ENCODE measurements at places on chromosomes 4 and X.

DNA sequence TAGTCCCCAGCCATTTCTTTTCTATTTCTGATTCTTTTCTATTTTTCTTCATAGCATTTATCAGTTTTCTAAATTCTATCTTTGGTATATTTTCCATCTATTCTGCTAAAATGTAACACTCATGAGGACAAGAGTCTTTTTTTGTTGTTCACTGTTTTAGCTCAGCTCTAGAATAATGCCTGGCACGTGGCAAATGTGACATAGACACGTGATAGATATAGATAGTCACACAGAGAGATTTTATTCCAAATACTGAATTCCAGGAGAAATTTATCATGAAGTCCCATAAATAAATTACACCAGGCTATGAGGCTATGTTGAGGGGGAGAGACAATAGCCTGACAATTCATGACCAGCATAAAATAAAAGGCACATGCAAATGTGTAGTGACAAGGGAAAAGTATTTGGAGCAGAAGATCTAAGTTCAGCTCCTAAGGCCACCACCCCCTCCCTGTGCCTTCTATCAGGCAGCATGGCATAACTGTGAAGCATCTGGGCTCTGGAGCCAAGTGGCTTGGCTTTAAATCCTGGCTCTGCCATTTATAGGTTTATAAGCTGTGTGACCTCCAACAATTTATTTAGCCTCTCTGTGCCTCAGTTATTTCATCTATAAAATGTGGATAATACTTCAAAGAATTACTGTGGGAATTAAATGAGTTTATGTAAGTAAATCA is 25.7 kb upstream of the PPARGC1A start:
- DNase-seq, result no peak

DNA sequence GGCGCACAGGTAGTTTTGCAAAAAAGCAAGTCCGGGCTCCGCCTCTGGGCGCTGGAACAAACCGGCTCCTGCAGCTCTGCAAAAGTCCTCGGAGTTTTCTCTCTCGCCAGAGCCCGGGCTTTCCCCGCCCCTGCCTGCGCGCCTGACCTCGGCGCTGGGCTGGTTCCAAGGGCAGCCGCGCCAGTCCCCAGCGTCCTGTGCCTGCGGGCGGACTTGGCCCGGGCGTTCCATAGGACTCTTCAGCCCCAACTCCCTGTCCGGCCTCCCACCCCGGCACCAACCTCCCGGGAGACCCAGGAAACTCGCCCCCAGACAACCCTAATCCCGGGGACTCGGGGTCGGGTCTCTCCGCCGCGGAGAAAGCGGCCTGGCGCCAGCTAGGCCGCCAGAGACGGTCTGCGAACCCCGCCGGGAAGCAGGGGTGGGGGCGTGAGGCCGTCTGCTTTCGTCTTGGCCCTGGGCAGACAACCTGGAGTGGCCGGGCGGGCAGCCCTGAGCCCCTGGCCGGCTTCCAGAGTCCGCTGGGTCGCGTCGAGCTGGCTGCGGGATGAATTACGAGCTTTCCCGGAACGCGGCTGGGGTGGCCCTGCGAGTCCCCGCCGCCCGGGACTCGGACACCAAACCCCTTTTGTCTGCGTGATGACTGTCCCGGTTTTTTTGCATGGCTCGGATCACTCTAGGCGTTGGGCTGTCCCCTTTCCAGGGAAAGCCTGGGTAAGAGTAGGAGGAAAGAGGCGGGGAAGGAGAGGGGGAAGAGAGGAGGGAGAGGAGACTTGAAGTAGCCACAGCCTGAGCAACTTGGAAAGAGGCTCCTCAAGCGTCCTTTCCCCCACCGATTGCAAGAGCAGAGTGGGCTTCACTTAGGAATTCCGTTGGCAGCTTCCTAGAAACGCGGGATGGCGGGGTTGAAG is 916 bp downstream of the MXRA5 start:
- DNase-seq, result no peak

GRCh38 chrX:12617241-12617640 is 174.0 kb upstream of the PRPS2 start:
- DNase-seq, result no peak

GRCh38 chr4:121597346-121597934 is 99.3 kb downstream of the ANXA5 start:
- DNase-seq, result peak; percentile 31

DNA sequence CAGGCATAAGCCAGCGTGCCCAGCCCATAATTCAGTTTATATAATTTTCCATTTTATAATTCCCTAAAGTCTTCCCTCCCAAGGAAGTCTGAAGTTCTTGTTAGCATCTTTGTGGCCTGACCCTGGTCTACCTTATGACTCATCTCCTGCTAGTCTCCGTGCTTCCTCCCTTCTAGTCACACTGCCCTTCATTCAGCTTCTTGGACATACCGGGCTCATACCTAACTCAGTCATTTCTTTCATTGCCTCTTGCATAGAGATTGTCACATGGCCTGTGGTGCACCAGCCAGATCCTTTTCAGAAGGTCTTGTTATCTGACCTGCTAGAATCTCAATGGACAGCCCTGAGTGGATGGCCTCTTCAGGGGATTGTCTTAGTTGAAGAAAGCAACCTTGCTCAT is 22.8 kb upstream of the MAML3 start:
- DNase-seq, result no peak

- DNase-seq, result no peak
Measured at GRCh38 chr4:1588306-1588705, 95.8 kb downstream of the FAM53A start.

- no peak for DNase-seq
Measured at GRCh38 chrX:53186351-53186750, 38.7 kb downstream of the KDM5C start.

DNA sequence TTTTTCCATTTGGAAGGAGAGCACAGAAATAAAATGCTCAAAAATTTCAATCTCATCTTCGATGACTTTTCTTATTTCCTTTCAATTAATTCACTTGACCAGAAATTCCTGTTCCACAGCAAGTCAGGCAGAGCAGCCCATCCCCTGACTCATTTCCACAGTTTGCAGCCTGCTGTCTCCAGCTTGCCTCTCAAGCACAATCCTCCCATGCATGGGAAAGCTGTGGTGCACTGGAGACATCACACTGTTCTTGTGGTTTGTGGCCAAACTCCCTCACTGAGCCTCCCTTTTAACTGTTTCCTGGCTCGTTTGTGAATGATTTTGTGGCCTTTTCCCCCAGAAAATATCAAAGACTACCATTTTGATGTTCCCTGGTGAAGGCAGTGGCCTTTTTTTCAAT is 114.0 kb upstream of the ENPEP start:
- no peak for DNase-seq

DNA sequence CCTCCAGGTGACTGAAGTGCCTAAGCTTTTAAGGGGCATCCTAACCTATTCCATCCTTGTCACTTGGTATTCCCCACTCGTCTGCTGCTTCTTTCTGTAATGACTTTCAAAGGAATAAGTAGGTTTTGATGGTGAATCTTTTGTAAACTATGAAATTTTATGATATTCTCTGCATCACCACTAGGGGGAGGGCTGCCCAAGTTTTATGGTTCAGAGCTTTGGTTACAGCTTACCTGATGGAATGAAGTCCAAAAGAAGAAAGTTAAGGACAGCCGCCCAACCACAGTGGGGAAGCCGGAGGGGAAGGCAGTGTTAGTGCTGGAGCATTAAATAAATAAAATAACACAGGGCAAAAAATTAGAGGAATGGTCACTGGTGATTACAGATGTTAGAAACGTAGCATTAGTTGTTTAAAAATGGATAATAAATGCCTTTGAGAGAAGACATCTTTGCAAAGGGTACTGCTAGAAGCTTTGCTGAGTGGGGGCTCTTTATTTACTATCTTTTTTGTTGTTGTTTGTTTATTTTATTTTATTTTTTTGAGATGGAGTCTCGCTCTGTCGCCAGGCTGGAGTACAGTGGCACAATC is 204.9 kb downstream of the GBA3 start:
- peak; percentile 11 for DNase-seq

- DNase-seq, result no peak
Measured at GRCh38 chr4:15778289-15779241, at the start of gene CD38. Gene CD38, plus strand, starts transcription at chr4:15778328. Its CDS starts 87 bp downstream, at chr4:15778415.

DNA sequence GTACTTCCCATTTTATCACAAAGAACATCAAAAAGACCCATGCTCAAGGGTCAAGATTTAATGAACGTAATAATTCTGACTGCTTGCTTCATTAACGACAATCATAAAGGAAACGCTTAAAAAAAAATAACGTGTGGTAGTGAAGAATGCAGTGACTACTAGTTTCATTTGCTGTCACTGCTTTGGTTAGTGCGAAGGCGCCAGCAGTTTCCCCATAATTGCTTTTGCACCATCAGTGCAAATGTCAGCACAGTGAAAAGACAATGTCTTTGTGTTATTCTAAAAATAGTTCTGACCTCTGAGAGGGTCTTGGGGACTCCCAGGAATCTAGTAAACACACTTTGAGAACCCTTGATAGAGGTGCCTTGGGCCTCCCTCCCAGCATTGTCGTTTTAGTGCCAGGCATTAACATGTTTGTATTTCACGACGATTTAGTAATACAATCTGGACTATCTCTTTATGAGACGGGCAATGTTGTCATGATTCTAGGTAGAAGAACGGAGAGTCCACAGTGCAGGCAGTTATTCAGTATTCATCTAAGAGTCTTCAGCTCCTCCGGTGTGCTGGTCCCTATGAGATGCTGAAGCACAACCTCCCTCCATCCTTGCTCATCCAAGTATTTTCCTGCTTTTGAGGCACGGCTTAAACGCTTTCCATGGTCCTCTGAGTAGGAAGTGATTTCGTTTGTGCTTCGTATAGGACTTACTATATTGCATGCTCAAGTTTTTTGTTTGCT is 71.0 kb downstream of the AFF1 start:
- DNase-seq, result no peak

GRCh38 chr4:163666332-163666873 is 171.9 kb downstream of the TMA16 start:
- no peak for DNase-seq

Data from HS-5 (cell line).